SK-N-DZ (cell line): ENCODE measurements at places on chromosomes 3 and 15.

- no peak for DNase-seq
Measured at GRCh38 chr3:45775571-45776300, 20.6 kb downstream of the SLC6A20 start.

GRCh38 chr15:73978896-73979295, 13.2 kb downstream of the STOML1 start:
- DNase-seq: no peak

GRCh38 chr15:69505956-69506556, 53.4 kb downstream of the RPLP1 start:
- no peak for DNase-seq

- DNase-seq: no peak
Measured at GRCh38 chr15:51051776-51052175, 42.9 kb downstream of the TNFAIP8L3 start.

DNA sequence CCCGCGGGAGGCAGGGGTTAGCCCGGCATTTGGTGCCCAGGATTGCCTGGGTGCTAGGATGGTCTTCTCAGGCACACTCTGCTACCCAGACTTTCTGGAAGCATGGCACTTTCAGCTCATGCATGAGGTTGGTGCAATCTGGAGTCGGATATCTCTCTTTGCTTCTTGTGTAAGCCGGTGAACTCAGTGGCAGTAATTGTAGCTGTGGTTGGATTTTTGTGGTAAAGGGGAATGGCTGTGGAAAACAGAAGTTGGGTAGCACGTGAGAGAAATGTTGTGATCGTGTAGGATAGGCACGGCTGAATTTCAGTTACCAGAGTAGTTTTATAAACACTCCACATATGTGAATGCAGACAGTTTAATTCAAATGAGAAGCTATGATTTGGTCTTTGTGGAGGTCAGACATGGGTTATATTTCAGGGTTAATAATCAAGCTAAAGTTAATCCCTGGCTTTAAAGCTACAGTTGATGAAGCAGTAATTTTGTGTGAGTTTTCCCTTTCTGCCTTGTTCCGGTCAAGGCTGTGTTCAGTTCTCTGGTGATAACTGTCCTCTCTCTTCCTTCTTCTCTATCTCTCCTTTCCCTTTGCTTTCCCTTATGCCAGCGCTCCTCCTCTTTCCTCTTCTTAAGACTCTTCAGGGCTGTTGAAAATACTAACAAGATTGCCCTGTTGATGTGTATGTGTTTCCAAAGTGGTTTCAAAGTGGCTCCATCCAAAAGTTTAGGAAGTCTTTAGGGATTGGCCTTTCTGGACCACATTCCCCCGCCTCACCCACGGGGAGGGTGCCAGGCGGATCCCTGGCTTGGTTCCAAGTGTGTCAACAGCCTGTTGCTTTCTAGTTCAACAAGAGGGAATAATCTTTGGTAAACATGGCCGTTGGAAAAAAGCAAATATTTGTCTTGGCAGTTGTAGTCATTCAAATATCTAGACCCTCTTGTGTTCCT, 404.6 kb upstream of the C2CD4B start:
- no peak for DNase-seq

DNA sequence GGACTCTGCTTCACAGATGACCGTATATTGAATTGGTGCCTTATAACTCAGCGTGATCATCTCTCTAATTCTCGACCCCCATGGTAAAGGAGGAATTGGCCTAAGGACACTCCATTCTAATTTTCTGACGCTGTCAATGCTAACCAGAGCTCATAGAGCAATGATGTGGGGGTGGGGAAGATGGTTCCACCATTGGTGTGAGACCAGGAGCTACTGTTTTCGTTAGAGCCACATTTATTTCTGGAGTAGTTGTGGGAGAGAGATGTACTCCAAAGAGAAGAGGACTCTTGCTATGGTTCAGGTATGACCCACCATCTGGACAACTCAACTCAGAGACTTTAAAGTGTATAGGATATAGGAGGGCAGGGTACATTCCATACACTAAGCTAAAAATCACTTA, 16.3 kb downstream of the ZBTB38 start:
- no peak for DNase-seq
